ENCODE measurements at places on chromosomes 1 and 21.
A peak's percentile ranks its signal among the peaks of the same experiment; 100 is the strongest.

DNA sequence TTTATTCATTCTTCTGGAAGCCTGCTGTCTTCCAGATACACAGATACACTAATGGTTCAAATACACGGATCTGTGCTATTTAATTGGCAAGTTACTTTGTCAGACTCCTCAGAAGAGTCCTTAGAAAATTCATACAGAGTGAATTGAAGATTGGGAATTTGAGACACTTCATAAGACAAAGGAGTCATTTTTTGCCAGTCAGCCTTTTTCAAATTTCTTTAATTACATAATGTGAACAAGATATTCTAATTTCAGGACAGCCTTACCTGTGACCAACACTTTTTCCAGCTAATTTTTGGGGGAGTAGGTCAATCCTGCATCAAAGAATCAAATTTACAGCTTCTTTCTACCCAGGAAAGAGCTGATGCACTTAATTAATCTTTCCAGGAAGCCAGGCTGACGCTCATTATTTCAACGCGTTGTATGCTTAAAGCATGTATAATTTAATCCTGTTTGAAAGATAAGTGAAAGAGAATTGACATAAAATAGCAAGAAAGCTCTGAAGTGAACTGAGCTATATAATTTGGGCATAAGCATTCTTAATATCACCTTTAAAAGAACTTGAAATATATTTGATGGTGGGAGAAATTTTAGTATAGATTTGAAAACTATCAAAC lies 12.8 kb upstream of the NRIP1 start:
- DNase-seq: no peak

DNA sequence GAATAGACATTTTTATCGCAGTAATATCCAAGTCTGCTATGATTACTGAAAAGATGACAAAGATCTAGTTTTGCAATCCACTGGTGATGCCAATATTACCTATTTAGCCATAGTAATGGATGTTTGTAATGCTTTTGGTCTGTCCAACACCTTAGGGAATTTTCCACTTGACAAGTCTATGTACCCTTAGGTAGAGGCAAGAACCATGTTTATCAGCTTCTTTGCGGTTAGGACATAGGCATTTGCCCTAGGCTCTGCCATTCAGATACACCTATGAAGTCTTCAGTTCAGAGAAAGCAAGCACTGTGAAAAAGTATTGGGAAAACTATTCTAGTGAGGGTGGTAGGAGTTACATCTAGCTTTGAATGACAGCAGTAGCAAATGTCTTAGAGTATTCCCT lies 40.2 kb upstream of the SLC35D1 start:
- DNase-seq: no peak

DNA sequence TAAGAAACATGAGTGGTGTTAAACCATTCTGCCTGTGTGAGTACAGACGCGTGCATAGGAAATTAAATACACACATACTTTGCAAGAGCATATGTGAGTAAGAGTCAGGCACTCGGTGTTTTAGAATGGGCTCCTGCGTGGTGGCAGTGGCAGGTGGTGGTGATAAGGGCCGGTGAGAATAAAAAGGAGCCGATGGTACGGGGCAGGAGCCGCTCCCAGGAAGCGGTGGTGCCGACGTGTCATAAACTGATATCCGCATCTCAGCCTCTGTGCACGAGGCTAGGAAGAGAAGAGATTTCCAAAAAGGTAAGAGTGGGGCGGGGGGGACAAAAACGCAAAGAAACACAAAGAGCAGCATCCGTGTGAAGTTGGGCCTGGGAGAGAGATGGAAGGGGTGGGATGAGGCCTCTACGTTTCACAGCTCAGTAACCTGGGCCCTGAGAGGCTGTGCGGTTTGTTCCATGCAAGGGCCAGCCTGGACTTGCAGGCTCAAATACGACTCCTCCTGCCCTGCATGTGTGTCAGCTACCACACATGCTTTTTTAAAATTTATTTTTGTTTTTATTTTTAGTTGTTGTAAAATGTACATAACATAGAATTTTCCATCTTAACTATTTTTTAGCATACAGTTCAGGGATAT lies 127.7 kb upstream of the COL6A1 start:
- no peak for DNase-seq

- peak; percentile 79 for DNase-seq
Measured at GRCh38 chr1:8661185-8662110, 156.0 kb downstream of the RERE start.

DNA sequence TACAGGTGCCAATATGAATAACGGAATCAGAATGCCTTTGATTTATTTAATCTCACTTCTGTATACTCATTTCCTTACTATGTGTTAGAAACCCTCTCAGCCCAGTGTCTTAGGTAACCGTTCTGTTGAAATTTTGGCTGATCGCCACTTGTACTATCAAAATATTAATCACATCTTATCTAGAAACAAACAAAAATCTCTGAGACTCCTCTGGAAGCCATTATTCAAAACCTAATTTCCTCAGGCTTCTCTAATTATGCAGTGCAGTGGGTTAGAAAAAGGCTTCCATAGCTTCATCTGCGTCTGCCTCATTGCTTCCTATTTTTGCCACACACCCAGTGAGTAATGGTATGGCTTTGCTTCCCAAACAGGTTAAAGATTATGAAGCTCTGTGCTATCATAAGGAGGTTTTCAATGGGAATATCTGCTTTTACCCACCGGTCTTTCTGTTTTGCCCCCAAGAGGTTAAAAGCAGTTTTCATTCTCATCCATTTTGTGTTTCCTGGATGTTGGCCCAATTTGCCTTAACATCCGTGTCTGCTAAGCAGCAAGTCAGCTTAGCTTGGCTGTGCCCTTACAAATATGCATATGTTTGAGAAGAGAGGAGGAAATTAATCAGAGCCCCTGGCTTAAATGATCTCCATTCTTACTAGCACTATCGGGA lies 129.6 kb downstream of the RYR2 start:
- DNase-seq: no peak

DNA sequence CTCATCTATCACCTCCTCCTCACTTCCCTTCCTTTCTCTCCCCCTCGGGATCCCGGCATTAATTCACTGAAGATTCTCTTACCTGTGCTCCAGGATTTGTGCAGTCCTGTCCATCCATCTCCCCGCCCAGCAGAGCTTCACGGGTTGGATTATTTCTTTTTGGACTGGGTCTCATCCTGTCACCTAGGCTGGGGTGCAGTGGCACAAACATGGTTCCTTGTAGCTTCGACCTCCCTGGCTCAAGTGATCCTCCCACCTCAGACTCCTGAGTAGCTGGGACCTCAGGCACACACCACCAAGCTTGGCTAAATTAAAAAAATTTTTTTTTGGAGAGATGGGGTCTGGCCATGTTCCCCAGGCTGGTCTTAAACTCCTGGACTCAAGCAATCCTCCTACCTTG lies 12.3 kb upstream of the CSF3R start:
- DNase-seq: no peak

DNA sequence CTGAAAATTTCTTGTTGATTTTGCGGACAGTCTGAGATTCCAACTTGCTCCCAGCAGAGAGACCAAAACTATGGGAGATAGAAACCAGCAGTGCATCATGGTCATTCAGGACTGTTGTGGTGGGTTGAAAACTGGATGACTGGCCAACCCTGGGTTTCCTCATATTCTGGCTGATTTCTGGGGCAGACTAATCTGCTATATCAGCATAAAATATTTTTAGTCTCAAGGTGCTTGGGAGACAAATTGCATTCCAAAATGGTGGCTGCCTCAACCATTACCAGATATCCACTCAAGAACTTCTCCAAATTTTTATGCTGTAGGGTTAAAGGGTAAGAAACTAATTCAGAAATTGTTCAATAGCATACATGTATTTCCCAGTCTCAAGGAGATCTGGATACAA lies 434.0 kb downstream of the BRINP3 start:
- DNase-seq: no peak

DNA sequence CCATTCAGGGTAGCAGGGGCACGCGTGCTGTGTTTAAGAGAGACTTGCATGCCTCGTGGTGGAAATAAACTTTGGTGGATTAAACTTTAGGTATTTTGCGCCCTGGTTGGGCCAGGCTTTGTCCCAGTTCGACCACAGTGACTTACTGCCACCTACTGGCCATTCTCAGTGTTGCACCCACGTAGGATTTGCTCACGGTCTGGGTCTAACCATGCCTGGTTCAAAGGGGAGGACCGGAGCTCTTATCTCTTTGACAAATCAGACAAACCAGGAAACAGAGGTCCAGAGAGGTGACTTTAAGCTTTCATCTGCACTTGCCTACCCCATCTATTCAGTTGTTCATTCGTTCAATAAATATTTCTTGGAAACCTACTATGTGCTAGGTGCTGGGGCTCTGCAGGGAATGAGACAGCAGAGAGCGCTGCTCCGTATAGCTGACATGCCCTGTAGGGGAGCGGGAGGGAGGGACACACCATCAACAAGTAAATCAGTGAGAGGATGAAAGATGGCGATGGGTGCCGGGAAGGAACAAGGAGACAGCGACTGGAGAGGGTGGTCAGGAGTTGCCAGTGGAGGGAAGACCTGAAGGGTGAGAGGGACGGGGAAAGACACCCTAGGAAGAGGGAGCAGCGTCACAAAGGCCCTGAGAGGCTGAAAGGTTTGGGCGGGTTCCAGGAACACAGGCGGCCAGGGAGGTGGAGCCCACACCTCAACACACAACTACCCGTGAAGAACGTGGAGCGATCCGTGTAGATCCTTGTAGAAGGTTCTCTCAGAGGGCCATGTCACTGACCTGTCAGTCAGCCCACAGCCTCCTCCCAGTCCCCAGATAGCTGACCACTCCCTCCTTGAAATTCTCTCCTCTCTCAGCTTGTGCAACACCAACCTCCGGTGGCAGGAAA lies 27.2 kb upstream of the TINAGL1 start:
- peak; percentile 76 for DNase-seq

DNA sequence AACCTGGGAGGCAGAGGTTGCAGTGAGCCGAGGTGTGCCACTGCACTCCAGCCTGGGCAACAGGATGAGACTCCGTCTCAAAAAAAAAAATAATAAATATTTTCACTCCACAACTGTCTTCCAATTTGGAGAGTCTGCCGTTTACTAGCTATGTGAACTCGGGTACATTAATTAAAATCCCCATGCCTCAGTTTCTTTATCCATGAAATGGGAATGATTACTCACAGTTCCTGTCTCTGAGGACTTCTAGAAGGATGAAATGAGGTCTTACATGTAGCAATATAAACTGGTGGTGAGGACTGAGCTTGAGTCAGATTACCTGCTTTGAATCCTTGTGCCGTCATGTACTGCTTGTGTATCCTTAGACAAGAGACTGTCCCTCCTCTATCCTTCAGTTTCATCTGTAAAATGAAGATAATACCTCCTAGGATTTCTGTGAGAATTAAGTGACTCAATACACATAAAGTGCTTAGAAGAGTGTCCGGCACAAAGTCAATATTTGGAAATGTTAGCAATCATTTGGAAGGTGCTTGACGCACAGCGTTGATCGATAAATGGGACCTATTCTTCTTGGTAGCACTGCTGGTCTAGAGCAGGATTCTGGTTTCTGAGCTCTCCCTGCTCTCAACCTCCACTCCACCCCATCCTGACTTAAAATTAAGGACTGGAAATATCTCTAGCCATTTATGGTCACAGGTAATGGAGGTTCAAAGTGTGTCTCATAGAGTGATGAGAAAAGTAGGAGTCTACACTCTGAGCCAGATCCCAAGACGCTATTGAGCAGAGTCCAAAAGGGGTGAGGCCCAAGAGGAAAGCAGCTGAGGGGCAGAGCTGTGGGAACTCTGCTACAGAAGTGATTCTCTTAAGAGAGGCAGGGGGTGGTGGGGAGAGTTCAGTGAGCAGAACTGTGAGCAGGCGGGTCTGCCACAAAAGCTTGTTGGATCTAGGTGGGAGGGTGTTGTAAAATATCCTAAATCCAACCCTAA lies 11.6 kb upstream of the DDI2 start:
- DNase-seq: no peak

GRCh38 chr1:65166572-65167305 lies 18.7 kb downstream of the AK4 start:
- DNase-seq: no peak

GRCh38 chr1:214236477-214236876 lies 44.5 kb upstream of the SMYD2 start:
- DNase-seq: no peak

DNA sequence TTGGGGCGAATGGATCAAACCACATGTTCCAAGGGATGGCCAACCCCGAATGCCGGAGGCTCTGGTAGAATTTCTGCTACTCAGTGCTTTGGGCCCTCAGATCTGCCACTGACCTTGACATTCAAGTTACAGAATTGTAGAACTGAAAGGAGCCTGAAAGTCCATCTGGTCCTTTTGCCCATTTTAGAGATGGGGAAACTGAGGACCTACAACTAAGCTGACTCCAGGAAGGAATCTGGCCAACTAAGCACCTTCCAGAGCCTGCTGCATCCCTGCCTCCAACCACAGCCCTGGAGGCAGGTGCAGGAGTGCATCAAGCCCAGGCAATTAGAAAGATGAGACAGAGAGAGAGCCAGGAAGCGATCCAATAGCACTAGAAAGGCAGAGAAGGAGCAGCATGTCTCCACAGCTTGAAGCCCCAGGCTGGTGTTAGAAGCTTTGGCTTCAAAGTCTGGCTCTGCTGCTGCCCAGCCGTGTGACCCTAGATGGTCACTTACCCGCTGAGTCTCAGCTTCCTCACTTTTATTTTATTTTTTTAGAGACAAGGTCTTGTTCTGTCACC lies 1.3 kb upstream of the CTRC start:
- no peak for DNase-seq

DNA sequence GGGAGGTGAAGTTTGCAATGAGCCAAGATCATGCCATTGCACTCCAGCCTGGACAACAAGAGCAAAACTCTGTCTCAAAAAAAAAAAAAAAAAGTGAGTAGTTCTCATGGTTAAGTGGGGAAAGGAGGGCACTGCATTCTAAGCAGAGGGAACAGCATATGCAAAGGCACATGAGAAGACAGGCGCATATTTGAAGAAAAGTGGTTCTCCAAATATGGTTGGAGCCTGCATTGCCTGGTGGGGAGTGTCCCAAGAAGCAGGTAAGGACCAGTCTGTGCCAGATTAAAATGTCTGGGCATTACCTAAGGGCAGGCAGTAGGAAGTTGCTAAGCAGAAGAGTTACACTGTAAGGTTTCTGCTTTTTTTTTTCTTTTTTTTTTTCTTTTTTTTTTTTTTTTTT lies 2.5 kb upstream of the KPNA6 start:
- no peak for DNase-seq

- DNase-seq: no peak
Measured at GRCh38 chr1:154969860-154970452, 591 bp downstream of the SHC1 start.

DNA sequence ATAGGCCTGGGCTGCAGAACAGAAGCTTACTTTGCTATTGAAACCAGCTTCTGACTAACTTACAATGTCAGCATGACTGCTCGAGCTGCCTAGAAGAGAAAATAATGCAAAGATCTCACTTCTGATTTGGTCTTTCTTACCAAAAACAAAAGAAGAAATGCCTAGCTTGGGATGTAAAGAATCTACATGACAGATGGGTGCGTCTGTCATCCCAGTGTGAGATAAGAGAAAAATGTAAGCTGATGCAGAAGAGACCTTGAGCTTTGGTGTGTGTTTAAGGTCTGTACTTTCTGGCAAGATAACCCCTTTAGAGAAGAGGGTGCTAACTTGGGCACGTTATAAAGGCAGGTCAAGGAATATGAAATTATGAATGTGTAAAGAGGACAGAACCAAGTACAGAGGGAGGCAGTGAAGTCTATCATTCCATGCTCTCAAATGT lies 3.6 kb downstream of the FAM20B start:
- no peak for DNase-seq
